ENCODE measurements at places on chromosomes 16 and 17.

DNA sequence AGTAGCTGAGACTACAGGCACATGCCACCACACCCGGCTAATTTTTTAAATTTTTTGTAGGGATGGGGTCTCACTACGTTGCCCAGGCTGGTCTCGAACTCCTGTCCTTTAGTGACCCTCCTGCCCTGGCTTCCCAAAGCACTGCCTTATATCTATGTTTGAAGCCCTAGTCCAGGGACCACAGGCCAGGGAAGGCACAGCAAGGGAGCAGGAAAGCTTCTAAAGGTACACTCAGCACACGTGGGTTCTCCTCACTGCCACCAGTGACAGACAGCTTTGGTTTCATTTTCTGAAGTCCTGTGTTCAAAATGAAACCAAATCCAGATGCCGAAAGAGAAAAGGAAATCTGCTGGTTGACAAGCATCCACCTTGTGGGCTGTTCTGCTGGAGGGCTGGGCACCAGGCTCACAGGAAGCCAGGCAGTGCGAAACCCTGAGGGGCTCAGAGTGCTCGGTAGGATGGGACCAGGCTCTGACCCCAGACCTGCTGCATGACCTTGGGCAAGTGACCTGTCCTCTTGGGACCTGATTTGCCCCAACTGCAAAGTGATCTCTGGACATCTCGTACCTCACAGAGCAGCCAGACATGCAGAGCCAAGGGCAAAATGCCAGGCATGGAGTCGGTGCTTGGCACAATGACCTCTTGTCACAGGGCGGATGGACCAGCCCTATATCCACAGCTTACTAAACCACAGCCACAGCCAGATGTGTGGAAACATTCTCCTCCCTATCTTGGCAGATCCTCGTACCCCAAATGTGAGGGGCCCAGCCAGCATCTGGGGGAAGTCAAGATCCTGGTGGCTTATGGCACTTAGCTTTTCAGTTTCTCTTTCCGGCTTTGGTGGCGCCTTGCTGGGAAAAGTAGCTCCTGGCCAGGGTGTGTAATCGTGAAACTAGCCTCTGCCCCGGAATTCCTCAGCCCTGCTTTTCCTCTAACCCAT lies 2.8 kb upstream of the SOCS1 start:
- peak; percentile 24 for DNase-seq

GRCh38 chr16:19882646-19883045 lies 2.0 kb downstream of the GPRC5B start:
- no peak for DNase-seq

GRCh38 chr17:65790241-65790640 lies 228.8 kb upstream of the AXIN2 start:
- no peak for DNase-seq

DNA sequence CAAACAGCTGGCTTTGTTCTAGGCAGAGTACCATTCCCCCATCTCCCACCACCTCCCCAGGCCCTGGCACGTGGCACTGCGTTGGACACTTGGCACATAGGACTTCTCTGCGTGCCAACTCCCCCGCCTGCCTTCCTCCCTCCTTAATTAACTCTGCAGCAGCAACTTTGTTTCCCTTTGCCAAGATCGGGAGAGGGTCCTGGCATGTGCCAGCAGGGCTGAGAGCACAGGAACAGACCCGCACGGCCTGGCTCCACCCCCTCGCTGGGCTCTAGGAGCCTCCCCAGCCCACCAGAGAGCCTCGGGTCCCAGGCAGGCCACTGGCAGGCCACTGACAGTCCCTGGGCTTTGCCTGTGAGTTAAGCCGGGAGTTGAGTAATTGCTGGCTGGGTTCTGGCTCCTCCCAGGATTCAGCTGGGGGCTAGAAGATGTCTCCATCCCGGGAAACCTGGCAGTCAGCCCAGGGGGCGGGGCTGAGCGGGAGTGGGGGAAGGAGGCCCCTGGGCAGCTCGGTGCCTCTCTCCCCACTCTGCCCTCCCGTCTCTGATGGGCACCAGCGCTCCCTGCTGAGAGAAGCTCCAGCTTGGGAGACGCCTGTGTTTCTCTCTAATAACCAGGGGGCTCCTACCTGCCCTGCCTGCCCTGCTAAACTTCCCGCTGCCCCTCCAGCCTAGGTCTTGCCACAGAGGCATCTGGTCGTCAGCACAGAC lies 224.0 kb upstream of the TNRC6C start:
- DNase-seq = peak; percentile 21

- no peak for DNase-seq
These were observed 150.8 kb upstream of the RPH3AL start for GRCh38 chr17:503449-503700.

- no peak for DNase-seq
These were observed 1.2 kb upstream of the C1QL1 start for GRCh38 chr17:44969144-44969780.

DNA sequence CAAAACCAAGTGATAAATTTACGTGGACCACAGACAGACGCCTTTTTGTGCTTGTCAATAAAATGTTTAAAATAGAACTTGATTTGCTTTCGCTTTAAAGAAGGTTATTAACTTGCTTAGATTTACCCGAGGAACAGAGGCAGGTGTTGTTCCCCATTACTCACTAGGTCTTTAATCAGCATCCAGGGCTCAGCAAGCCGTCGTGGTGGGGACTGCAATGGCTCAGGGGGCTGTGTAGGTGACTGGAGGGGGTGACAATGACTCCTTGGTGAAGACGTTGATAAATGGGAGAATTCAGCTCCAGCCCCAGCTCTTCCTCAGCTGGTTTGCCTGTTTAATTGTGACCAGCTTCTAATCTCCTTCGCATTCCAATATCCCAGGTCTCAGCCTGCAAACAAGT lies 231.4 kb downstream of the TMEM114 start:
- DNase-seq = no peak

DNA sequence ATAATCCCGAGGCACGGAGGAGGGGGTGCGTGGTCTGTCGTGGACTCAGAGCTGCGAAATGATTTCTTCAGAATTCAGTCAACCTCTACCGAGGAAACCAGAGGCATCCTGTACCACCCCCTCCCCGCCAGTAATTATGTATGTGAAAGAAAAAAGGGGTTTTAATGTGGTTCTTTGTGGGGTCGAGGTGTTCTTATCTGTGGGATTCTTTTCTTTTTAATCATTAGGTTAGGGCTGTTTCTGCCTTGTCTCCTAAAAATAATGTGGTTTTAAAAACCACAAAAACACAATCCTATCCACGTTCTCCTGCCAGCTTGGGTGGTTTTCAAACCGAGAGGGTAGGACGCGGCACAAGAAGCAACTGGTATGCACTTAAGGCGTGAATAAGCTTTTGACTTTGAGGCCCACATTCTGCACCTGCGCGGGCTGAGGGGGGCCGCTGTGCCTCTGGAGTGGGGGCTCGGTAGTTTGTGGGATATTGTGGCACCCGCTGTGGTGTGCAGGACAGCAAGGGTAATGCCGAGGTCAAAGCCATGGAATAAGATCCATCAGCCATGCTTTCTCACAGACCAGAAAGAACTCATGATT lies 1.0 kb downstream of the SLC47A1 start:
- DNase-seq = no peak

- no peak for DNase-seq
These were observed 963 bp upstream of the METTL22 start for GRCh38 chr16:8620535-8620934.

DNA sequence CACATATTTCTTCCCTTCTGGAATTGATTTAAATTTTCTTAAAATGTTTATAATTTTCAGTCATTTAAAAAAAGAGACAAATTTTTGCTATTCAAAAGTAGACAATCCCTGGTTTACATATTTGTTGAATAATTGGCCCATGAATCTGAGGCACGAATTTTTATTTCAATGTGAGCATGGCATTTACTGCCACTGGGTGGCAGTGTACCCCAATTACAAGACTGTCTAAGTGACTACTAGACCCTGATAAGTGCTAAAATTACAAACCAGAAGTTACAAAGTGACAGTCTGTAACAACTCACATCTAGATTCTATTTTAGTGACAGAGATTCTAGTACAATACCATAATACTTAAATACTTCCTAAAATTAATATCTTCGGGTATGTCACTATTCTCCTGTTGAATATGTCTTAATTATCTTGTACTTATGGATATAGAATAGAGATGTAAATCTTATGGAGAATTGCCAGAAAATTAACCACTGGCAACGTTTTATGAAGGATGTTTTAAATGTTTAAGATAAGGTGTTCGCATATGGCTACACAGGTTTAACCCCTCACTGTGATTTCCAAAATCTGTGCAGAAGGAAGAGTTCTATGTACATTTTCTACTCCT lies 235.8 kb downstream of the MAP2K4 start:
- peak; percentile 62 for DNase-seq

DNA sequence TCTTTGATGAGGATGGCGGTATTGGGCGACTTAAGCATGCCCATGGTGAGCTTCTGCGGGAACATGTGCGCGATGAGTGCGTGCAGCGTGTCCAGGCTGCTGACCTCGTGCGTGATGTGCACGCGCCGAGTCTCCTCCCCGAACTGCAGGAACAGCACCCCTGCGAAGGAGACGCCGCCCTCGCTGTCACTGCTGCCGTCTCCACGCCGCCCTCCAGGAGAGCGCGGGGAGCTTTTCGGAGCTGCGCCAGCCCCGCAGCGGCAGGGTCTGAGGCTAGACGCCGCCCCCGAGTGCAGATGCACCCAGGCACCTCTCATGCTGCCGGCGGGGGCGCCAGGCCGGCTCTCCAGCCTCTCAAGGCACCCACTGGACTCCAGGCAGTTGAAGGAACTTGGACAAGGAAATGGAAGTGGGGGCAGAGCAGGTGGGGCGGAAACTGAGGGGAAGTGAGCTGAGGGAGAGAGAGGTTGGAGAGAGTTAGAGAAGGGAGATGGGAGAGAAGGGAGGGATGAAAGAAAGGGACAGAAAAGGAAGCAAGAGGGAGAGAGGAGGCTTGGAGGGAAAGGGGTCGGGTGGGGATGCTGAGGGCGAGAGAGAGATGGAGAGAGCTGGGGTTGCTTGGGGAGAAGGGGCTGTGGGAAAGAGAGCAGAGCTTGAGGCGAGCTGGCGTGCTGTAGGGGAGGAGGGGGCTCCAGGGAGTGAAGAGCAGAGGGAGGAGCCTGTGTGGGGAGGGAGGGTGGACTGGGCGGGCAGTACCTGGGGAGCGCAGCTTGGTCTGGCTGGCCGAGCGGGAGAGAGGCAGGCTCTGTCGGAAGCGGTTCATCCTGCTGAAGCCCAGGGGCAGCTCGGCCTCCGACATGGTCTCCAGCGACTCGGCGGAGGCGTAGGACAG lies 42.1 kb downstream of the SRCIN1 start:
- DNase-seq = no peak

- DNase-seq = no peak
These were observed 477 bp upstream of the CLDN9 start for GRCh38 chr16:3012246-3012645.

GRCh38 chr17:49995055-49995738 lies at the start of gene DLX3:
Gene DLX3, minus strand, starts transcription at chr17:49995224. Its CDS starts 226 bp downstream, at chr17:49994998.
- DNase-seq = peak; percentile 62
